ENCODE measurements at places on chromosomes 11 and 22.

GRCh38 chr11:113464416-113464815 is 10.8 kb downstream of the DRD2 start:
- DNase-seq: no peak

DNA sequence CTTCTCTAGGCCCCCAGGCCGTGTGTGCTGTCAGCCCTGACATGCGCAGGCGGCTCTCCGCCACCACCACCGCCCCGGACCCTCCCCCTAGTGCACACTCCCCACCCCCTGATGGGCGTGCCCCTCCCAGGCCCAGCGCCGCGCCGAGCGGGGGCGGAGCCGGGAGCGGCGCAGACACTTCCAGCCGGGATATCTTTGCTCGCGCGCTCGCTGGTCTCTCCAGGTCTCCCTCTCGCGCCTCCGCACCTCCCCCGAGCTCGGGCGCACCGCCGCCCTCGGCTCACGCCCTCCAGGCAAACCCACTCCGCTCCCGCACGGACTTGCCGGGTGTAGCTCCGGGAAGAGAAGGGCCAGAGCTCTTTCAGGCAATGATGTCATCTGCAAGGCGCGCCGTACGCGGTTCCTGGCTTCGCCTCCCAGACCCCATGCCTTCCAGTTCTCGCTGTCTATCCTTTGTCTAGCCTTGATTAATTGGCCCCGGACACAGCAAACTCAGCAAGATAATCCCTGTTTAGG is at the start of gene SCN3B:
Gene SCN3B (minus strand): TSS at position 59 of the 516 bp plus-strand sequence. CDS start 823 bp downstream, outside the sequence.
- DNase-seq: peak; percentile 23

- DNase-seq: no peak
Measured at GRCh38 chr11:74162681-74163467, 7.9 kb downstream of the C2CD3 start.

DNA sequence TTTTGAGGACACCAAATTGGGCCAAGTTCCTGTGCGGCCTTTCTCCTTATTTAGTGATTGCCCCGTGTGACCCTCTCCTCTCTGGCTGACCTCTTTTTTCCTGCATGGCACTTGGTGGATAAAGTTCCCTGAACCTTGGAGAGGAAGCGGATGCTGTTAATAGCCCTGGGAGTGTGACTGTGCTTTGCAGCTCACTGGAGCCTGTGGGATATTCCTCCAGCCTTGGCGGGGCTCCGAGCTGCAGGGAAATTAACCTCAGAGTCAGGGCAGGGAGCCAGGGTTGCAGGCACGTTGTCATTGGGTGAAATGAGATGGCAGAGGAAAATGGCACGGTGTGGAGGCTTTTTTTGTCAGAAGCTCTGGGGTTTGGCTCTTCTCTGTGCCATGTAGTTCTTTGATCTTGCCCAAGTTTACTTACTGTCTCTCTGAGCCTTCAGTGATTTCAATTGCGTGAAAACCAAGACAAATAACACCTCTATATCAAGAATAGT is 965 bp downstream of the OR9Q1 start:
- DNase-seq: no peak

DNA sequence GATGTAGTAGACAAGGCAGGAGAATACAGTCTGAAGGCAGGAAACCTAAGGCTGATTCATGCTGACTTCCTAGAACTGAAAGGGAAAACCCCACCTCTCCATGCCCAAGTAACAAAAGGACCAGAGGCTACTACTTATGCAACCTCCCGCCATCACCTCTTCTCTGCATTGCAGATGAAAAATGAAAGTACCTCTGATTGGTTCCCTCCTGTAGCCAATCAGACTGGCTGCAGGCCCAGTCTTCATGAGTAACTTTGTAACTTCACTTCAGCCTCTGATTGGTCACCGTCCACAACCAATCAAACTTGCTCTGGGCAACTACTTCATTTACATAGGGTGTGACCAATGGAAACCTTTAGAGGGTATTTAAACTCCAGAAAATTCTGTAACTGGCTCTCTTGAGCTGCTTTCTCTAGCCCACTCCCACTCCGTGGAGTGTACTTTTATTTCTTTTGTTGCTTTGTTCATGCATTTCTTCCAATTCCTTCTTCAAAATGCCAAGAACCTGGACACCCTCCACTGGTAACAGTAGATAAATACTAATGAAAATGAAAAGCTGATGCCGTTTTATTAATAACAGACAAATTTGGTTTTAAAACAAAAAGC is 5.2 kb upstream of the MAP6 start:
- no peak for DNase-seq

- DNase-seq: no peak
Measured at GRCh38 chr22:32979606-32980005, 78.6 kb downstream of the SYN3 start.

DNA sequence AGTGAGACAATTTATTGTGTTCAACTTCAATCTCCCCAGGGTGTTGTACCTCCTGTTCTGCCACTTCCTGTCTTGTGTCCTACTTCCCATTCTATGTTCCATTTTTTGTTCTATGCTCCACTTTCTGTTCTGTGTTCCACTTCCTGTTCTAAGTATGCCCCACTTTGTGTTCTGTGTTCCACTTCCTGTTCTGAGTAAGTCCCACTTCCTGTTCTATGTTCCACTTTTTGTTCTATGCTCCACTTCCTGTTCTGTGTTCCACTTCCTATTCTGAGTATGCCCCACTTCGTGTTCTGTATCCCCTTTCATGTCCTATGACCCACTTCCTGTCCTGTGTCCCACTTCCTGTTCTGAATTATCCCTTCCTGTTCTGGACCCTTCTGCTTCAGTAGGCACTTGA is 732.7 kb downstream of the TBC1D22A start:
- DNase-seq: no peak

- DNase-seq: no peak
Measured at GRCh38 chr11:115607621-115608221, 103.5 kb upstream of the CADM1 start.

GRCh38 chr11:36364551-36365325 is 68.7 kb downstream of the PRR5L start:
- DNase-seq: no peak

DNA sequence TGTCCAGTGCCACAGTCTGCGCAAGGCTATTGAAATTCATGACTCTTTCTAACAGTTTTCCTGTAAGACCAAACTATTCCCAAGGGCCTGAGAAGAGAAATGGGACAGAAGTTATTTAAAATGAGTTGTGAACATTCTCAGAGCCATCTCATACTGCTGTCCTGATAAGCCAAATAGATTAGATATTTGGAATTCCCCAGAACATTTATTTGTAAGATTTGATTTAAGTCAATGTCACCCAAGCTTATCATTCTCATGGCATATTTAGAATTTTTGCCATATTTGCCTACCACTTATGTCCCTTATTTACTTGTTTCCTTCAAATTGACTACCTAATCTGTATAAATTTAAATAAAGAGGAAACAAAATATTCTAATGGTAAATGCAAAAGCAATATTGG is 82.4 kb downstream of the NAV2 start:
- DNase-seq: no peak

DNA sequence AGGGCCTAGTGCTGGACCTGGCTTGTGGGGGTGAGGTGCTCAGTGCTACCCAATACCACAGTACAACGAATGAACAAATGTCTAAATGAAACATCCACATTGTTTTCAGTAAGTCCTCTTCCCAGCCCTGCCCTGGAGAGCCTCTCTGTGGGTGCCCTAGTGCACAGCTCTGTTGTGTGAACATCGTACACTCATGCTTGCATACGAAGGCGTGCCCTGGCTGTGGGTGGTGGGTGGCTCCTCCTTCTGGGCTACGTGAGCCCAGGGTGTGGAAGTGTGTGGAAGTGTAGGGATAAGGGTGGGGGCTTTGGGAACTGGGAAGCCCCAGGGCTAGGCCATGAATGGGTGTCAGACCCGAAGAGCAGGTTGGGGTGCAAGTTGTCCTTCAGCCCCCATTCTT is 592 bp upstream of the NLRX1 start:
- no peak for DNase-seq

- no peak for DNase-seq
Measured at GRCh38 chr11:12705874-12706273, 31.7 kb downstream of the TEAD1 start.

- no peak for DNase-seq
Measured at GRCh38 chr11:127598476-127598875, 597.9 kb upstream of the KIRREL3 start.

DNA sequence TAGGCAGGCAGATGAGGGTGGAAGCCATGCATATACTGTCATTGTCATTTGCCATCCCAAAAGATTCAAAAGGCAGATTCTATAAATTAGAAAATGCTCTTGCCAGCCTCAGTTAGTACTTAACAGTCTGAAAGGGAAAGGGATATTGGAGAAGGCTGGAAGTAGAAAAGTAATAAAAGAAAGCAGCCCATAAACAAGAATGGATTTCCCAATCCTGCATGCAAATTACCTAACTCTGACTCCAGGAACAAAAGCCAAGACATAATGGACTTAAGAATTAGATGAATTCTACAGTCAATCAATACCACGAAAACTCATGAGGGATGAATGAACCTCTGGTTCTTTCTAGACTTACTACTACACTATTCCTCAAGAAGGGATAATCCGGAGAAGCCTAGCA is 5.9 kb downstream of the PAK1 start:
- no peak for DNase-seq

- DNase-seq: no peak
Measured at GRCh38 chr11:73226297-73227006, 8.4 kb downstream of the P2RY2 start.

DNA sequence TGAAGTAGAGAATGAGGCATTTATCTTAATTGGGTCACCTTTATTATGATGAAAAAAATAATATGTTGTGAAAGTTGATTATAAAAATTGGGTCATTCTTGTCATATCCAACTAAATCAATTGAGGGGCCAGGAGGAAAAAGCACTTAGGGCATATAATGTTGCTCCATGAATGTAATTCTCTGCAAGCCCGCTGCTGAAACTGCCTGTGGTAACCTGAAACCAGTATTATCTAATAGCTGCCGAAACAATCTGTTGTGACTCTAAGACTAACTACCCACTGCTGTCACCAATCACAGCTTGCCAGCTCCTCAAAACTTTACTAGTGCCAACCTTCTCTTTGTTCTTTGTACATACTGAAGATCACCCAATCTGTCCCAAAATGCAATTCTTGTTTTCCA is 115.8 kb downstream of the ATG16L2 start:
- no peak for DNase-seq

- DNase-seq: no peak
Measured at GRCh38 chr11:99803501-99803900, 782.8 kb downstream of the CNTN5 start.

DNA sequence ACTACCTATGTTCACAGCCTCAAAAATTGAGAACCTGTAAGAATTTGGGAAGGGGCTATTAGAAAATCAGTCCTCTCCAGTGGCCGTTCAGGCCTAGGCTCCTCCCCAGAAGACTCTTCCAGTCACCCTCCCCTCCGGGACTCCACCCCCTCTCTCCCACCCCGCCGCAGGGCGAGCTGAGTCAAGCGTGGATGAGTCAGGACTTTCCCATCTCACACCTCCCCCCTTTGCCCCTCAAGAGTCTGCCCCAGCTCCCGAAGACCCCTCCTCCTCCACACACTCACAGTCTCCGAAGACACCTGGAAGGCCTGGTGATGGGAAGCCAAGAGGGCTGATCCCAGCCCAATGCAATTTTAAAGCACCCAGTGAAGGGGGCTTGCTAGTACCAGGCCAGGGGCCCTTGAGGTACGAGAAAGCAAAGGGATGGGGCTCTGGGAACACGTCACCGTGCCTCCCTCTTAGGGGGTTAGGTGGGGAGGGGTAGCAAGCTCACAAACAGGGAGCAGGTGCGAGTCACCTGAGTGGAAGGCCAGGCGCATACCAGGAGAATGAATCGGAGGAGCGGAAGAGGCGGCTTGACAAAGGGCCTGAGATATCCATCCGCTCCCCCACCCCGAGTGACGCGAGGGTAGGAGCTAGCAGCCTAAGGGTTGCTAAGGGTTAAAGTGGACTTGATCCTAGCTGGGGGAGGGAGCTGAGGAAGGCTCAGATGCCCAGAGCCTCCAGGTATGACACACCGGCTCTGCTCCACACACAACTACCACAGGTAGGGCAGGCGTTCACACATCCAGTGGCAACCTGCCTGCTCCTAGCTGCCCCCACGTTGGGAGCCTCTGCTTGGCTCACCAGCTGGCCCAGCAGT is 13.6 kb downstream of the BCL9L start:
- peak; percentile 83 for DNase-seq

GRCh38 chr11:113668255-113668654 is 37.9 kb downstream of the TMPRSS5 start:
- DNase-seq: no peak

DNA sequence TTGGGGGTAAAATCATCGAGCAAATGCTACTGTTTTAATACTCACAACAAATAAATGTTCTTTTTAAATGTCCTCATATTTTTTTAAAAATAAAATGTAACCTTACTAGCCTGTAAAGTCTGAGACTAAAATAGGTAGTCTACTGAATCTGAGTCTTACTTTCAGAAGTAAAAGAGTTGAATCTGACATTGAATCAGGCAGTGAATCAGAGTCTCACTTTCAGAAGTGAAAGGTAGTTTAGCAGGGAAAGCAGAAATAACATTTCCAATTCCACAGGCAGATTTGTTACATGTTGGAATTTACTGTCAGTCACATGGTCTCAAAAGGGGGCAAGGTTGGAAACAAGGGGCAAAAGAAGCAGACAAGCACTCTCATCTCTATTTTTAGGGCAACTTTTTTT is 143.0 kb downstream of the ELP4 start:
- no peak for DNase-seq

- peak; percentile 36 for DNase-seq
Measured at GRCh38 chr11:111586388-111586831, 15.8 kb upstream of the SIK2 start.

- no peak for DNase-seq
Measured at GRCh38 chr11:14555818-14556217, 35.6 kb upstream of the PSMA1 start.

GRCh38 chr11:7714786-7715185 is 8.5 kb upstream of the OVCH2 start:
- no peak for DNase-seq

All from activated naive CD4-positive, alpha-beta T cell treated with anti-CD3 and anti-CD28 coated beads, Interleukin-2, amount 50 U/mL, for 16 hours (primary cell).